ENCODE measurements at places on chromosomes 11 and 22. TPM values are rescaled to one million over a fixed set of nuclear protein-coding genes. Genes with fewer than 3 reads are reported as not detected.

The RASGRP2 gene
- 14.1 TPM for polyA plus RNA-seq

The OVOL1 gene
- 6.7 TPM for polyA plus RNA-seq

The VPREB1 gene
- polyA plus RNA-seq: not detected

The FOSL1 gene
- polyA plus RNA-seq: 0.37 TPM

The ELFN2 gene
- 0.19 TPM for polyA plus RNA-seq

GRCh38 chr11:35236667-35237003 is 97.7 kb downstream of the CD44 start:
- H3K36me3 ChIP-seq: no peaks in the 10 kb centered on the region
- no peak for DNase-seq
- no peak overlapping the region for H3K27ac ChIP-seq
- no peaks in the 10 kb centered on the region for H3K4me1 ChIP-seq
- H3K27me3 ChIP-seq: no peaks in the 10 kb centered on the region

DNA sequence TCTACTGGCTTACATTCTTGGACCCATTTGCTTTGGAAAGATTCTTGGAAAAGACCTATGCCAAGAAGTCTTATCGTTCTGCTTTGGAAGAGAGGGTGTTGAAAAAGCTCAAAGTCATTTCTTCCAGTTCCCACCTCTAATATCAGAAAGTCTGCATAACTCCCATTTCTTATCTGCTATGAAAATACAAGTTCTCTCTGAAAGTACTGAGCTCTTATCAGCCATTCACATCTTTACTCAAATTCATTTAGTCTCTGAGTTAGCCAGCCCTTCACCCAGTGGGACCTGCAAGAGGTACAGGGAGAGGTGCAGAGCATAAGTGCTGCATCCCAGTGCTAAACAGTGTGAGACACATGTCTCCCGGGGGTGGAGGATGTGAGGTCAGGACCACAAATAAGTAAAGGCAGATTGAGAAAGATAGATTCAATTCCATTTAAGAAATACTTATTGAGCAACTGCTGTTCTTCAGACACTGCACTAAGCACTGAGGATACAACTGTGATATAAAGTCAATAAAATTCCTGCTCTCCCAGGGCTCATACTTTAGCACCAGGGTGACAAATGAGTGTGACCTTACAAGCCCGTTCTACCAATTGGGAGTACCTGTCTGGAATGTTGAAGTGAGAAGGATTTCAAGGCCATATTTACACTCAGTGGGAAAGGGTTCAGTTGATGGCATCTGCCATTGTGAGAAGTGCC is 76.7 kb downstream of the PISD start:
- H3K4me1 ChIP-seq: no peaks in the 10 kb centered on the region
- H3K36me3 ChIP-seq: peaks cover 11% of the 10 kb centered on the region
- no peaks in the 10 kb centered on the region for H3K27me3 ChIP-seq
- no peak overlapping the region for H3K4me3 ChIP-seq
- no peak overlapping the region for H3K27ac ChIP-seq
- no peak for DNase-seq

GRCh38 chr11:57499413-57499982 is 16.0 kb downstream of the SLC43A1 start:
- H3K4me1 ChIP-seq: peaks cover 12% of the 10 kb centered on the region
- no peaks in the 10 kb centered on the region for H3K27me3 ChIP-seq
- peak overlapping the region; percentile 80 for H3K27ac ChIP-seq
- DNase-seq: peak; percentile 96

DNA sequence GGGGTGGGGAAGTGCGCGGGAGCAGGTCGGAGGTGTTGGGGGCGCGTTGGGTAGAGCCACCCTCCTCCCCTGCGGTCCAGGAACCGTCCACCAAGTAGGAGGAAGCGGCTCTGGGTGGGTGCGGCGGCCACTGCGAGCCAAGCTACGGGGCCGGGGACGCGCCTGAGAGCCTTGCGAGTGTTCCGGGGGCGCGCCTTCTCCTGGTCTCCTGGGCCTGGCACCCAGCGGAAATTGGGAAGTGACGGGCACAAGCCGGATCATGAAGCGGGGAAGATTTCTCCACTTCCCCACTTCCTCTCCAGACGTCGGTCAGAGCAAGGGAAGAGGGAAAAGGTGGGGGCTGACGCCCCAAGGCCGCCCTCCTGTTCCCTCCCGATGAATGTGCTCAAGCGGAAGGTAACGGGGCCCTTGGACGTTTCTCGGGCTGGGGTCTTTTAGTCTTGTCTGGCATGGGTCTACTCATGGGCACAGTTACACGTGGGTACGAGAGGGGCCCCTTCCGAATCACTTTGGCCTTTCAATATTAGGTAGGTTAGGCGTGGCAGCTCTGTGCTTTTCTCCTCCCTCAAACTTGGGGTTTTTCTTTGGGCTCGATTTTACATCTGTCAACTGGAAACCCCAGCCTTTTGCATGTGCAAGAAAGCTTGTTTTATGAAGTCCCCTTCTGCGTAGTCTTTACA is 865 bp downstream of the RBM14 start:
- no peaks in the 10 kb centered on the region for H3K4me1 ChIP-seq
- H3K4me3 ChIP-seq: peak overlapping the region; percentile 100
- DNase-seq: no peak
- no peaks in the 10 kb centered on the region for H3K36me3 ChIP-seq
- H3K27ac ChIP-seq: peak overlapping the region; percentile 98

GRCh38 chr22:32522237-32522636 is 47.6 kb downstream of the FBXO7 start:
- no peak overlapping the region for H3K4me3 ChIP-seq
- no peak for DNase-seq
- H3K27me3 ChIP-seq: no peaks in the 10 kb centered on the region
- no peak overlapping the region for H3K27ac ChIP-seq
- no peaks in the 10 kb centered on the region for H3K4me1 ChIP-seq

DNA sequence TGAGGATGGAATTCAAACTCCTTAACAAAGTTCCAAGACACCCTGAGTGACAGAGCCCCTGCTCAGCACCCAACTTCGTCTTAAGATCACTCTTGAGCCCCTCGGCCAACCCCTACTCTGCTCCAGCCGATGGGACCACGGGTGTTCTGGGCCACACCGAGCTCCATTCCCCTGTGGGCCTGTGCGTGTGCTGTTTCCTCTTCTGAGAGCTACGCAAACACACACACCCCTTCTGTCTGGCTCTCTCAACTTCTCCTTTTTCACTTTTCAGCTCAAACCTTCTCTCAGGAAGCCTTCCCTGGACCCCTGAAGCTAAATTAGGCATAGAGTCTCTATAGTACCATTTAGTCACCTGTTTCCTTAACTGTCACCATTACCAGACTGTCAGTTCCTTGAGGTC is 37.5 kb upstream of the NNMT start:
- no peak overlapping the region for H3K4me3 ChIP-seq
- no peak for DNase-seq
- no peak overlapping the region for H3K27ac ChIP-seq
- H3K27me3 ChIP-seq: no peaks in the 10 kb centered on the region

DNA sequence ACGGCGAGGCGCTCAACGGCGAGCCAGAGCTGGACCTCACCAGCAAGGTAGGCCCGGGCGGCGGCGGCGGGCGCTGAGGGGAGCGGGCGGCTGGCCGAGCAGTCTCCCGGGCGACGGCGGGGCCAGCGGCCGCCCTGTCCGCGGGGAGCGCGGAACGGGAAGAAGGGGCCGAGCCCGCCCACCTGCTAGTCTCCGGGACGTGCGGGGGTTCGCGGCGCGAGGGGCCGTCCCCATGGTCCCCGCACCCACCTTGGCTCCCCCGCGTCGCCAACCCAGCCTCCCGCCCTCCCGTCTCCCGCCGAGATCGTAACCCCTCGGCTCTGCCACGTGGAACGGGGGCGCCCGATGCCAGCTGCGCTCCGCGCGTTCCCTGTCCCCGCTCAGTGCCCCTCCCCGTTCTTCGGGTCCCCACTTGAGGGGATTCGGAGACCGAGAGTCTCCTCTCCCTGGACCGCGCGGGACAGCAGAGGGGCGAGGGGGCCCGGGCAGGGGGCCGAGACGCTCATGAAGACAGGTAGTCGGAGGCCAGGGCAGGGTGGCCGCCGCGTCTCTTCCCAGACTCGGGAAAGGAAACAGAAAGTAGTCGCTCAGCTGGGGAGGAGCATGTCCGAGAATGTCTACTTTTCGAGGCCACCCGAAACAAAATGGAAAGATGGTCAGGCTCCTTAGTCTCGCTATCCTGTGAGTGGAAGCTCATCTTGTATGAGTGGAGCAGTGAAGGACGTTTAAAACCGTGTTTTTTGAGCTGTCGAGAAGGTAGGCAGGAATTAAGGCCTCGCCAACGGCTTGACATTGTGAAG is 557 bp downstream of the GTPBP1 start:
- H3K4me1 ChIP-seq: peaks cover 15% of the 10 kb centered on the region
- no peaks in the 10 kb centered on the region for H3K36me3 ChIP-seq
- H3K27me3 ChIP-seq: no peaks in the 10 kb centered on the region
- DNase-seq: peak; percentile 63

DNA sequence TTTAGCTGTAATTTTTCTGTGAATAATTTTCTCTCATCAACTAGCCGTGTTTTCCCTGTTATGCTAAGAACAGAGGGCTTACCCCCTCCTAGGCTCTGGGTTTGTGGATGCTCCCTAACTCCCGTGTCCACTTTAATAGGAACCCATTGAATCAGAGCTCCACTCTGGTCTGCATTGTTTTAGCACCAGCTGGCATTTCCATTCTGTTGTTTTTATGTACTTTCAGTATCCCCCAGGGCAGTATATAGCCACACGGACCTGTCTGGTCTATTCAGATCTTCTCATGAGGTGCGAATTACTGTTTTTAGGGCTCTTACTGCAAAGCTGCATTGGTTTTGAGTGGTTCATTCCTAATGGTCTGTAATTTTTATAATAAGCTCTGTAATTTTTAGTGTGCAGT is 16.0 kb downstream of the POLD3 start:
- H3K4me3 ChIP-seq: no peak overlapping the region
- no peaks in the 10 kb centered on the region for H3K4me1 ChIP-seq
- peaks cover 17% of the 10 kb centered on the region for H3K36me3 ChIP-seq
- H3K27ac ChIP-seq: no peak overlapping the region
- no peaks in the 10 kb centered on the region for H3K27me3 ChIP-seq

GRCh38 chr22:19016081-19016766 is 80.1 kb upstream of the PRODH start:
- no peaks in the 10 kb centered on the region for H3K27me3 ChIP-seq
- H3K36me3 ChIP-seq: no peaks in the 10 kb centered on the region

GRCh38 chr11:64351136-64351631 is 7.8 kb upstream of the RPS6KA4 start:
- no peak overlapping the region for H3K27ac ChIP-seq
- H3K36me3 ChIP-seq: no peaks in the 10 kb centered on the region
- no peaks in the 10 kb centered on the region for H3K4me1 ChIP-seq

DNA sequence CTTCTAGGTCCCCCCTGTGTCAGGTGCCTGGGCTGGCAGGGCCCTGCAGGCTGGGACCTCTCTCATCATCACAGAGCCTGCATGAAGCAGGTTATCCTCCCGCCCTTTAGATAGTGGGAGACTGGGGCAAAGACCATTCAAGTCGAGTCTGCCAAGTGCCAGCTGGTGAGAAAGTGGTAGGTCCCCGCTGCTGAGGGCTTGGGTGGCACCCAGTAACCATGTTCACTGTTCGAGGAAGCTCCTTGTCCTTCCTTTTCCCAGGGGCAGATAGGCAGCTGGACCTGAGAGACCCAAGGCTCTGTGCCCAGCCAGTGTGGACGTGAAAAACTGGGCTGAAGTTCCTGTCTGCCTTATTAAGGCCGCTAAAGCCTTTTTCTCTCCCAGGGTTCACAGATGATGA is 1319.8 kb downstream of the TBC1D22A start:
- H3K4me3 ChIP-seq: no peak overlapping the region
- no peak for DNase-seq
- H3K4me1 ChIP-seq: no peaks in the 10 kb centered on the region
- no peak overlapping the region for H3K27ac ChIP-seq

- no peaks in the 10 kb centered on the region for H3K36me3 ChIP-seq
- H3K4me1 ChIP-seq: peaks cover 6% of the 10 kb centered on the region
- DNase-seq: peak; percentile 76
These were observed 81.0 kb downstream of the PRR5L start for GRCh38 chr11:36376888-36377758.

GRCh38 chr22:27100789-27101188 is 443.4 kb downstream of the MIAT start:
- H3K27me3 ChIP-seq: no peaks in the 10 kb centered on the region
- H3K4me3 ChIP-seq: no peak overlapping the region
- H3K4me1 ChIP-seq: peaks cover 4% of the 10 kb centered on the region
- peak; percentile 95 for DNase-seq

All from kidney (tissue), 22 donors.